Spleen (tissue), 13 donors: ENCODE measurements at places on chromosomes 12 and 14. TPM values are rescaled to one million over a fixed set of nuclear protein-coding genes. Genes with fewer than 3 reads are reported as not detected.

Gene CHGA
- 0.09 TPM for polyA plus RNA-seq

Gene BRF1
- 23.8 TPM for polyA plus RNA-seq

Gene INSM2
- polyA plus RNA-seq = not detected

Gene MAP3K9
- polyA plus RNA-seq = 1.7 TPM

Gene MARS1
- 67.4 TPM for polyA plus RNA-seq

Gene GALNT9
- 0.51 TPM for polyA plus RNA-seq

Gene CISTR
- not detected for polyA plus RNA-seq

Gene ABHD12B
- not detected for polyA plus RNA-seq

Gene SIX1
- polyA plus RNA-seq = 0.03 TPM

Gene SOAT2
- polyA plus RNA-seq = 0.52 TPM

Gene CCDC85C
- polyA plus RNA-seq = 1.9 TPM

Gene RD3L
- polyA plus RNA-seq = not detected

Gene EP400
- 17.5 TPM for polyA plus RNA-seq

Gene PAX9
- 0.06 TPM for polyA plus RNA-seq

Gene CLEC4C
- 0.26 TPM for polyA plus RNA-seq

Gene NEUROD4
- polyA plus RNA-seq = not detected

Gene SLC17A8
- 0.02 TPM for polyA plus RNA-seq

Gene LHX5
- polyA plus RNA-seq = not detected

Gene LPAR5
- polyA plus RNA-seq = 14.9 TPM

Gene LUM
- 10.0 TPM for polyA plus RNA-seq

Gene LGR5
- polyA plus RNA-seq = 0.02 TPM

Gene OTOGL
- 0.22 TPM for polyA plus RNA-seq

Gene DENND5B
- polyA plus RNA-seq = 6.1 TPM

Gene FANCM
- 3.8 TPM for polyA plus RNA-seq

Gene RCOR1
- 5.8 TPM for polyA plus RNA-seq

Gene CHFR
- 41.8 TPM for polyA plus RNA-seq

Gene IQSEC3
- 0.45 TPM for polyA plus RNA-seq

Gene PTGDR
- polyA plus RNA-seq = 0.67 TPM

Gene CFAP54
- polyA plus RNA-seq = 0.59 TPM

Gene NKX2-1
- not detected for polyA plus RNA-seq

Gene SPRYD4
- polyA plus RNA-seq = 2.5 TPM
